ENCODE measurements at places on chromosomes 16 and 17. TPM values are rescaled to one million over a fixed set of nuclear protein-coding genes. Genes with fewer than 3 reads are reported as not detected.

DNA sequence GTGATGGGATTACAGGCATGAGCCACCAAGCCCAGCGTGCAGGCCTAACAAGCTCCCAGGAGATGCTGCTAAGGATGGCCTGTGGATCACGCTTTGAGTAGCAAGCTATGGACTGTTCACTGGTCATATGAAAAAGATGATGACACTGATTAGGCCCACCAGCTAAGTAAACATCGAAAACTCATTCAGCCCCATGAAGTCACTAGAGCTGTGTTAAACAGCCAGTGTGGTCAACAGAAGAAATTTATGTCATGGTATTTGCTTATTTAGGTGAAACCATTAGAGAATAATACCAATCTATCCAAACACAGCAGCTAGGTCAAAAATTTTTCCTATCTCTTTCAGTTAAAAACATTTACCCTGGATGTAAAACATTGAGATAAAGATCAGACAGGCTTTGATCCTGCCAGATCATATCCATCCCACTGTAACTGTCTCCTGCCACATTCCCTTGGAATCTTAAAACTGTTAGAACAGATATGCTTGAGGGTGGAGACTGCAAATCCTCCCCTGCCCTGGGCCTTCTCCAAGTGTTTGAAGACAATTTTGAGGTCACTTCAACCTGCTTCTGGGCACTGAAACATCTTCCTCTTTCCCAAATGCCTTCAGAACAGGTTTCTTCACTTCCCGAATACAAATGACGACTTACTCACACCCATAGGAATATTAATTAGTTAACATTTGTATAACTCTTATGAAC, 30.9 kb downstream of the HOXB1 start:
- H3K4me3 ChIP-seq, result no peak overlapping the region
- H3K27me3 ChIP-seq, result peaks cover 64% of the 10 kb centered on the region
- H3K36me3 ChIP-seq, result no peaks in the 10 kb centered on the region
- no peak overlapping the region for H3K27ac ChIP-seq
- H3K4me1 ChIP-seq, result peaks cover 27% of the 10 kb centered on the region

GRCh38 chr17:79619636-79620206, 8.9 kb upstream of the RBFOX3 start:
- peaks cover 22% of the 10 kb centered on the region for H3K27me3 ChIP-seq
- H3K4me3 ChIP-seq, result no peak overlapping the region
- H3K27ac ChIP-seq, result no peak overlapping the region

DNA sequence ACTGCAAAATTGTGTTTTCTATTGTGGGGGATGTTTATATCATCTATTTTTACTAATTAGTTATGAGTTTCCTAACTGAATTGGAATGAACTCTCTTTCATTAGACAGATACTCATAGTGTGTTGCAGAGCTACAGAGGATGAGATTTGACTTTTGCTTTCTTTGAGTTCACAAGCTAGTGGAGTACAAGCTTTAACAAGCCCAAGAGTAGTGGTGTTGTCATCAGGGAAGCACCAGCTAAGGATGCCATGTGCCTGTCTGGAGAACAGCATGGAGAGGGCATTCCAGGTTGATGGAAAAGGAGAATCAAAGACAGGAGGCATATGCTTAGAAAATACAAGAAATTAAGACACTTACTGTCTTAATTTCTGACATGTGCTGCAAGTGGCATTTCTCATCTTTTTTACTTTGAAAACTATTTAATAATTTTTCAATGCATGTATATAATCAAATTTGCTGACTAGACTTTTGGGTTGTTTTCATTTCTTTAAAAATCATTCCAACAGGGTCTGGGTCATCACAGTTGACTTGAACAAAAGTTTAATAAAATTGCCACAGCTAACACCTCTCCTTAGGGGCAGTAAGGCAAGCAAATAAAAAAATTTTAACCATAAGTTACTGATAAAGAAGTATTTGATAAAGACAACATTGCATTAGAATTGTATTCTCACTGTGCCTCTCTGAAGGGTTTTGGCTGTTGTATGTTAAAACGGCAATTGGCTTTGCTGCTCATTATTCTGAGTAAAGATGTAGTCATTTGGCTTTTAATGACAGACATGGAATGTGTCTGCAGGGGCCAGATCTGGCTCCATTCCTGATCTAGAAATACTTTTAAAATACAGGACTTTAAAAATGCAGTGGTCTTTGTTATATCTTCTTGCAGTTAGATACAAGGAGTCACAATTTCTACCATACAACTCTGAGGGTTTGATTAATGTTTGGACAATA, 323.7 kb upstream of the CDH11 start:
- no peak overlapping the region for H3K27ac ChIP-seq
- H3K4me1 ChIP-seq, result no peaks in the 10 kb centered on the region
- no peak overlapping the region for H3K4me3 ChIP-seq
- no peak for DNase-seq
- no peaks in the 10 kb centered on the region for H3K27me3 ChIP-seq

GRCh38 chr17:82003411-82004381, 19.0 kb downstream of the CENPX start:
- no peaks in the 10 kb centered on the region for H3K27me3 ChIP-seq
- no peak overlapping the region for H3K4me3 ChIP-seq
- no peaks in the 10 kb centered on the region for H3K4me1 ChIP-seq

GRCh38 chr16:1980770-1981087, 540 bp downstream of the NOXO1 start:
- H3K27me3 ChIP-seq, result peaks cover 47% of the 10 kb centered on the region
- H3K4me1 ChIP-seq, result no peaks in the 10 kb centered on the region

- peaks cover 3% of the 10 kb centered on the region for H3K4me1 ChIP-seq
- DNase-seq, result no peak
- no peak overlapping the region for H3K27ac ChIP-seq
- peaks cover 30% of the 10 kb centered on the region for H3K27me3 ChIP-seq
- no peak overlapping the region for H3K4me3 ChIP-seq
- no peaks in the 10 kb centered on the region for H3K36me3 ChIP-seq
These were observed 275.8 kb upstream of the MAF start for GRCh38 chr16:79876332-79876730.

DNA sequence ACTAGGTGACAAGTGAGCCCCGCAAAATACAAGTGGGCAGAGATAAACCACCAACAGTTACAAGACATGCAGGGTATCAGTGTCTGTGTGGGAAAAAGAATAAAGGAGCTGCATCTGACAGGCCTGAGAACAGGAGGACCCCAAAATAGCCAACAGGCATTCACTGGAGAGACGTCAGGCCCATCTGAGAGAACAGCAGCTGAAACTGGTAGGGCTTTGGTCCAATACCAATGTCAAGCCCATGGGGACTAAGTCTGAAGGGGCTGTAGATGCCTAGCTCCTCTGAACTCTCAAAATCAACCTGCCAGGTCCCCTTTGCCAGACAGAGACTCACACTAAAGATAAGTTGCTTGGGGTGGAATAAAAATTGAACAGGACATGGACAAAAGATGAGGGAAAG, 30.5 kb upstream of the TANC2 start:
- no peaks in the 10 kb centered on the region for H3K4me1 ChIP-seq
- no peaks in the 10 kb centered on the region for H3K27me3 ChIP-seq
- no peak for DNase-seq
- no peaks in the 10 kb centered on the region for H3K36me3 ChIP-seq
- no peak overlapping the region for H3K27ac ChIP-seq

DNA sequence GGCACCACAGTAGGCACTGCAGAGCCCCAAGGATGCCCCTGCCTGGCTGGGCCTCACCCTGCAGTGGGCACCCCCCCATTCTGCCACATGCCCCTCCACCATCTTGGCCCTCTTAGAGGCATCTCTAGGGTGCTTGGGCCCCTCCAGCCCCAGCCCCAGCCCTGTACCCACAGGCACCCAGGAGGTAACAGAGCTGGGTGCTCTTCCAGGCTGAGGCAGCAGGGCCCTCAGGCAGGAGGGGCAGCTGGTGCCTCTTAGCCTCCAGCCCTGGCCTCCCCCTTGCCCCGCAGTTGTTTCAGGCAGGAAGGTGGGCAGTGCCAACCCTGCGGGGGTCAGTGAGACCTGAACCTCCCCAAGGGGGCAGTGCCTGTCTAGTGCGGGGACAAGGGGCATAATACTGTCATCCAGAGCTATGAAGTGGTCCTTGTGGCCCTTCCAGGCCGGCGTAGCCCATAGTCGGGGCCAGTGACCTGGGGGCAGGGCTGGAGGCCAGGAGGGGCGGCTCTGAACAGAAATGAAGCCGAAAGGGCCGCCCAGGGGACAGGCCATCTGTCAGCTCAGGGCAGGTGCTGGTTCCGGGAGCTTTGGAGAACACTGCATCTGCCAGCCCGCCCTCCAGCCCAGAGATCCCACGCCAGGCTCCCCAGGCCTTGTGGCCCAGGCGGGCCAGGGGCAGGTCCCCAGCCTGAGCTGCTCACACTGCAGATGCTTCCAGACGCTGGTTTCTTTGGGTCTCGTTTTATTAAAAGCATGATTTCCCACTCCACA, 4.9 kb upstream of the AATK start:
- DNase-seq, result no peak
- no peak overlapping the region for H3K27ac ChIP-seq
- no peaks in the 10 kb centered on the region for H3K36me3 ChIP-seq
- peaks cover 6% of the 10 kb centered on the region for H3K27me3 ChIP-seq

- H3K4me1 ChIP-seq, result no peaks in the 10 kb centered on the region
- no peak overlapping the region for H3K4me3 ChIP-seq
- no peaks in the 10 kb centered on the region for H3K27me3 ChIP-seq
- H3K36me3 ChIP-seq, result no peaks in the 10 kb centered on the region
- DNase-seq, result no peak
These were observed 410.4 kb upstream of the MON1B start for GRCh38 chr16:76780556-76780955.

- H3K27me3 ChIP-seq, result no peaks in the 10 kb centered on the region
- no peaks in the 10 kb centered on the region for H3K36me3 ChIP-seq
- no peak overlapping the region for H3K4me3 ChIP-seq
- H3K27ac ChIP-seq, result no peak overlapping the region
- no peak for DNase-seq
These were observed 95.6 kb upstream of the HLF start for GRCh38 chr17:55168958-55169687.

- peak overlapping the region; percentile 95 for H3K4me3 ChIP-seq
- H3K36me3 ChIP-seq, result peaks cover 42% of the 10 kb centered on the region
- H3K4me1 ChIP-seq, result peaks cover 11% of the 10 kb centered on the region
- DNase-seq, result no peak
- peak overlapping the region; percentile 43 for H3K27ac ChIP-seq
- H3K27me3 ChIP-seq, result no peaks in the 10 kb centered on the region
These were observed 2.8 kb downstream of the BFAR start for GRCh38 chr16:14635395-14636165.

DNA sequence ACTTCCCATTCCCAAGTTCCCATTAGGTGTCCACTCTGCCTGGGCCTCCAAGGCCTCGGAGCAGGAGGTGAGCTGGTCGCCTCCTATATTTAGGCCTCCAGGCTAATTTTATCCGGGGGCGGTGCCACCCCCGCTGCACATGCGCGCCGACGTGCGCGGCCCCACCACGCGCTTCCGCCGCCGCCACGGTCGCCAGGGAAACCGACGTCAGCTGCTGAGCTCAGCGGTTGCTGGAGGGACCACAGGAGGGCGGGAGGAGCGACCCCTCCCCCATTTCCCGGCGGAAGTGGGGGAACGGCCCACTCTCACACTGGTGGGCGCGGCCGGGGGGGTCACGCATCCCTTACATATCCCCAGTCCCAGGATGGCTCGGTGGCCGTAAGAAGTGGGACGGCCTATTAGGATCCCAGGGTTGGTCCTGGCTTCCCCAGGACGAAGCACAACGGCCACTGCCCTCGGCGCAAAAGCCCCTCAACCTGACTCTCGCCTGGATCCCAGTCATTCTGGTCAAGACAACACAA, 1.0 kb downstream of the PER1 start:
- peaks cover 41% of the 10 kb centered on the region for H3K36me3 ChIP-seq
- H3K4me3 ChIP-seq, result peak overlapping the region; percentile 93
- H3K27ac ChIP-seq, result peak overlapping the region; percentile 76
- DNase-seq, result peak; percentile 90
- no peaks in the 10 kb centered on the region for H3K27me3 ChIP-seq
- peaks cover 6% of the 10 kb centered on the region for H3K4me1 ChIP-seq

DNA sequence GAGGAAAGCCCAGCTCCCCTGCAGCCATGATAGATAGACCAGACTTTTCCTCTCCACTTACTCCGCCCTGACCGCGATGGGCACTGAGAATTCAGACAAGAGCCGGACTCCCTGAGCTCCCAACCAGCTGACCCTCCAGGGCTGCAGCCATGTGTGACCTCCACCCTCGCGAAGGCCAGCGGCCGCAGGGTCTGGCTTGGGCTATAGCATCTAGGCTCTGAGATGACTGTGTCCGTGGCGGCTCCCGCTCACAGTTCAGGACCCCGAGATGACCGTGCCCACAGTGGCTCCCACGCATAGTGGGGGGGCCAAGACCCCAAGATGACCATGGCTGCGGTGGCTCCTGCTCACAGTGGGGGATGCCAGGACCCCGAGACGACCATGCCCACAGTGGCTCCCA, 18.0 kb downstream of the ZFPM1 start:
- no peak for DNase-seq
- H3K4me1 ChIP-seq, result peaks cover 7% of the 10 kb centered on the region
- H3K27me3 ChIP-seq, result no peaks in the 10 kb centered on the region
- no peaks in the 10 kb centered on the region for H3K36me3 ChIP-seq
- no peak overlapping the region for H3K4me3 ChIP-seq

Gene SPATA32
- 0.18 TPM for total RNA-seq

Gene HIGD1B
- not detected for total RNA-seq

Gene MILR1
- 1.2 TPM for total RNA-seq

Gene TMIGD1
- not detected for total RNA-seq

Gene STAT5B
- 37.3 TPM for total RNA-seq

Gene MAP2K4
- 49.0 TPM for total RNA-seq

Gene NFATC2IP
- 63.7 TPM for total RNA-seq

Data from endodermal cell (in vitro differentiated cells).